Thoracic aorta (tissue), 2 donors: ENCODE measurements at places on chromosomes 3 and 15. TPM values are rescaled to one million over a fixed set of nuclear protein-coding genes. Genes with fewer than 3 reads are reported as not detected.

LCTL gene
- not detected for total RNA-seq

UROC1 gene
- not detected for total RNA-seq

CXCR6 gene
- 4.9 TPM for total RNA-seq

CRABP1 gene
- 5.1 TPM for total RNA-seq

CCR9 gene
- not detected for total RNA-seq

LDHAL6B gene
- total RNA-seq, result not detected

LTK gene
- total RNA-seq, result 0.35 TPM

MYL3 gene
- total RNA-seq, result not detected

CPEB1 gene
- 2.0 TPM for total RNA-seq

ABHD10 gene
- total RNA-seq, result 9.6 TPM
